ENCODE measurements at places on chromosomes 2 and 18.
A peak's percentile ranks its signal among the peaks of the same experiment; 100 is the strongest.

DNA sequence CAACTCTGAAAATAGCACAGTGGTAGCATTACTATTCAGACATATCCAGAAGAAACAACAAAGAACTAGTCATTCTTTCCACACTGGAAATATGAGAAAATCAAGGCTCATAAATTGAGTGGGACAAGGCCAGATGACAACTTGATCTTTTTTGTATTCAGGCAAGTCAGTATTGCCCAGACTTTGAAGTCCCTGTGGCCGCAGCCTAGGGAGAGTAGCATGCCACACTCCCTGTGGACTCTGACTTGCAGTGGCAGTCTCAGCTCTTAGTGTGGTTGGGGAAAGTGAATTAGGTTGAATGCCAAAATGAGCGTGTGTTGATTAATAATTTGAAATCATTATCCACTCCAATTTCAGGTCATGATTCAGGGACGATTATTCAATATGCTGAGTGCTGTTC, 53.8 kb upstream of the TMEM177 start:
- no peak for DNase-seq

DNA sequence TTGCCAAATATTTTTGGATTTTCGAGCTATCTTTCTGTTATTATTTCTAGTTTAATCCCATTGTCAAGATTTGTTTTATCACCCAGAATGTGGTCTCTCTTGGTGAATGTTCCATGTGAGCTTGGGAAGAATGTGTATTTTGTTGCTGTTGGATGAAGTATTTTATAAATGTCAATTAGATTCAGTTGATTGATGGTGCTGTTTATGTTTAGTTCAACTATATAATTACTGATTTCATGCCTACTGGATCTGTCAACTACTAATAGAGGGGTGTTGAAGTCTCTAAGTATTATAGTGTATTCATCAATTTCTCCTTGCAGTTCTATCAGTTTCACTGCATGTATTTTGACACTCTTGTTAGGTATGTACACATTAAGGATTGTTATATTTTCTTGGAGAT, 34.7 kb upstream of the RMND5A start:
- no peak for DNase-seq

GRCh38 chr2:101998896-101999789, 7.4 kb downstream of the IL1R2 start:
- no peak for DNase-seq

DNA sequence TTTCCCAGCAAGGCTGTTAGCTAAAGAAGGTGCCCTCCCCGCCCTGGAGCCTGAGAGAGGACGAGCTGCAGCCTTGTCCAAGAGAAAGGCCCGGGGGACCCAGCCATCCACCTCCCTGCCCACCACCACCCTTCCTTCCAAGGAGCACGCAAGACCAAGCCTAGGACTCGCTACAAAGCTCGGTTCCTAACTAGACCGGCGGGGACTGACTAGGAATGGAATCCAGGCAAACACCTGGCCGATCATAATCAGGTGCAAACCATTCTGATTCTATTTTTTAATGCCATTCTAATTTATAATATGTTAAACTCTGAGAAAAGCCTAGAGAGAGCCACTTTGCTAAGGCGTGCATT, 19.7 kb upstream of the TUBB6 start:
- DNase-seq: no peak

DNA sequence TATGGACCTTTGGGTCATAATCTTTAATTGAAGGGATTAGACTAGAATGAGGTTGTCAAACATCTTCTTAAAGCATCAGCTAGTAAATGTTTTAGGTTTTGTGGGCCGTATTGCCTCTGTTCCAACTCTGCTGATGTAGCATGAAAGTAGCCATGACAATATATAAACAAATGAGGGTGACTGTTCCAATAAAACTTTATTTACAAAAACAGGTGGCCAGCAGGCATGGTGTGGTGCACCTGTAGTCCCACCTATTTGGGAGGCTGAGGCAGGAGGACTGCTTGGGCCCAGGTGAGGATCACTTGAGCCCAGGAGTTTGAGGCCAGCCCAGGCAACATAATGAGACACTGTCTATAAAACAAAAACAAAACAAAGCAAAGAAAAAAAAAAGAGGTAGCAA, 18.4 kb downstream of the LIPG start:
- DNase-seq: no peak

DNA sequence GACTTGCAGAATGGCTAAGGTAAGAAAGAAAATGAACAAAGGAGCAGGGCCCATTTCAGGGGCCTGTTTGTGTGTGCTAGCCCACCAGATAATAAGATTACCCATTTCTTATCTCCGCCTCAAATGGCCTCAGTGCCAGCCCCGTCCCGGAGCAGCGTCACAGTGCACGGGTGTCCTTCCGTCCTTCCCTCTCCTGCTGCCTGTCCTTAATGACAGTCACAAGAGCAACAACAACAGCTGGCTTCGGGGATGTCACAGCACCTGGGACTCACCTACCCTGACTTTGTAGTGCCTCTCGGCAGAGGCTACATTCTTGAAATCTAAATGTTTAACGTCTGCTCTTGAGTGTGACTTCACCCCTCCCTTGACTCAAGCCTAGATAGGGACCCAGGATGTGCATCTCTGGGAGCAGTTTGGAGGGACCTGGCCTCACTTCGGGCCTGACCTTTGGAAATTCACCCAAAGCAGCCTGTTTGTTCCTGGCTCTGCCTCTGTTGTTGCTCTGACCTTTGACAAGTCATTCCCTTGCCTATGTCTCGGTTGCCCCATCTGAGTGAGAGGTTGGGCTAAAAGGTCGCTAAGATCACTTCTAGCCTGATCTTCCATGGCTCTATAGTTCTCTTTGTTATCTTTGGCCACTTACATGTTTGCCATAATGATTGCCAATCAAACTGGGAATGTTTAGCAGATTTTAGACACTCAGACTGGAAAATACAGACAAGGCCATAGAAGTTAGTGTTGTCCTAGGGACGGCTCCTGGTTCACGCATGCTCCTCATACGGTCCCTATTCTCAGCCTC, 122.5 kb downstream of the KLHL29 start:
- no peak for DNase-seq

- DNase-seq: no peak
Measured at GRCh38 chr2:130796290-130796689, 40.4 kb upstream of the ARHGEF4 start.

GRCh38 chr2:231926761-231927565, 767 bp upstream of the NPPC start:
- DNase-seq: peak; percentile 63

GRCh38 chr2:176115883-176116813, at the start of gene HOXD10:
TSS of gene HOXD10 (plus strand) at chr2:176116778. CDS start at chr2:176116834, 56 bp downstream.
- peak; percentile 65 for DNase-seq

- DNase-seq: no peak
Measured at GRCh38 chr18:10791169-10791831, 265.5 kb downstream of the NAPG start.

- no peak for DNase-seq
Measured at GRCh38 chr2:238132463-238133450, 5.7 kb upstream of the KLHL30 start.

- no peak for DNase-seq
Measured at GRCh38 chr18:12032786-12033642, 51.7 kb downstream of the IMPA2 start.

DNA sequence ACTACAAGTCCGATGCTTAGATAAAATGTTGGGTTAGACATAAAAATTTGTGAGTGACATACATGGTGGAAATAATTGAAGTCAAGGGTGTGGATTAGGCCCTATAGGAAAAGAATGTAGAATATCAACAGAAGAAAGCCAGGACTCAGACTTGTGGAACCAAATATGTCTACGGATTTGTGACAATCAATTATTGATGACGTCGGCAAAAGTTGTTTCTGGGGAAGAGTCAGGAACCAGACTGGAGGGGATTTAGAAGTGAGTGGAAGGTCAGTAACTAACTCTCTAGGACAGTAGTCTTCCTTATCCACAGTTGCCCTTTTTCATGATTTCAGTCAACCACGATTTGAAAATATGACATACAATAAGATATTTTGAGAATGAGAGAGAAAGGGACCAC, 130.9 kb upstream of the TANK start:
- no peak for DNase-seq

DNA sequence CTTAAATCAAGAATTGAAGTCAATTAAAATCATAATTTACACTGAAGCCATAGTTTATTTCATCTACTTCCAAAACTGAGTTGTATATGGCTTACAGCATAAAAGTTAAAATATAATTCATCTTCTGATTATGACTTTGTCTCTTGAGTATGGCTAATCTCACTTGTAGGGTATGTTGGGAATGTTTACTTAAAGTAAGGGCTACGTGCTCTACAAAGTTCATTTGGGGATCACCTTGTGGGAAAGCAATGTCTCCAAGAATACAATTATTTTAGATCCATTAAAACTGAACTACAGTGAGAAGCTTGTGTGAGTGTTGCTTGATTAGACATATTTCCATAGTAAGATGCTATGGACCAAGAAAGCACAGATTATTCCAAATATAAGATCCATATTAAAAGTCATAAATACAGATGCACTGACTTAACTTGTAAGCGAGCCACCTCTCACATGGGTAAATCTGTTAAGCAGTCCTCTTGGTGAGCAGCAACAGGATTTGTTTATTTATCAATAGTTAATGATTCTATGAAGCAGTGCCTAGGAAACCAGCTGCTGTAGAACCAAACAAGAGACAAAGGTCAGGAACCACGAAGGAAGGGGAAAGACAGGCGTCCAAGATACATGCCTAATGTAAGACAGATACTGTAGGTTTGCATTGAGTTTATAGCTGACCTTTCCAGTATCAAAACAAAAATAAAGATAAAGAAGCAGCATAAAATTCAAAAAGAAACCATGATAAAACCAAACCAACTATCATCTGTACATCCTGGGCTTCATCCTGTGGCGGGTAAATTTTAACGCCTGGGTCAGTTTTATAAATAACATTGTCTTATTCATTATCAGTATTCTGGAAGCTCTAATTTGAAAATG, 24.8 kb downstream of the DSG4 start:
- DNase-seq: no peak

GRCh38 chr18:62912885-62913284, 197.5 kb downstream of the PHLPP1 start:
- DNase-seq: no peak

DNA sequence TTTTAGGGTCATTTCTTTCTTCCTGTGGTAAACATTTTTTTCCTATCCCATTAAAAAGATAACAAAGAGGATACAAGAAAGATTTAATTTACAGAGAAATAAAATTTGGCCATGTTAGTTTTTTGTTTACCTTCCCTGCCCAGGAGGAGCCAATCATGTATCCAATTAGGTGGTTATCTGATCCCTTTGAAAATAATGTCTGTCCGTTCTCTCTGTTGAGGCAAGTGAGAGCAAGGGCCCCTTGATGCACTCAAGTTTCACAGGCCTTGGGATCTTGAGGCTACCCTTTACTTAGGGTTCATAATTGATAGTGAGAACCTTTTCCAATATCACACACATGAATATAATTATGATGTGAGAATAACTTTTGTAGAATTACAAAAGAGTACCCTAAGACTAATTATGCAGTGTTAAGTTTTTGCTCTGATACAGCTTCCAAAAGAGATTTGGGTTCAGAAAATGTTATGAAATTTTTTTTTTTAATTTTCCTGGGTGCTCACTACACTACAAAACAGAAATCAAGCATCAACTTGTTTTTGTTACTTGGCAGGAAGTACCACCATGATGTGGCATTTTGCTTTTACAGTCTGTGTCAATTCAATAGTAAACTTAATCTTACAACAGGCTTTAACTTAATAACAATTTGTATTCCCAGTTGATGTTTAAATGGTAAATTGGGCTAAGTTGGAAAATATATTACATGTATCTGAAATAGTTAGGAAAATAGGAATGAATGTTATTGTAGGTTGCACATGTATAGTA, 42.0 kb downstream of the AFTPH start:
- no peak for DNase-seq

DNA sequence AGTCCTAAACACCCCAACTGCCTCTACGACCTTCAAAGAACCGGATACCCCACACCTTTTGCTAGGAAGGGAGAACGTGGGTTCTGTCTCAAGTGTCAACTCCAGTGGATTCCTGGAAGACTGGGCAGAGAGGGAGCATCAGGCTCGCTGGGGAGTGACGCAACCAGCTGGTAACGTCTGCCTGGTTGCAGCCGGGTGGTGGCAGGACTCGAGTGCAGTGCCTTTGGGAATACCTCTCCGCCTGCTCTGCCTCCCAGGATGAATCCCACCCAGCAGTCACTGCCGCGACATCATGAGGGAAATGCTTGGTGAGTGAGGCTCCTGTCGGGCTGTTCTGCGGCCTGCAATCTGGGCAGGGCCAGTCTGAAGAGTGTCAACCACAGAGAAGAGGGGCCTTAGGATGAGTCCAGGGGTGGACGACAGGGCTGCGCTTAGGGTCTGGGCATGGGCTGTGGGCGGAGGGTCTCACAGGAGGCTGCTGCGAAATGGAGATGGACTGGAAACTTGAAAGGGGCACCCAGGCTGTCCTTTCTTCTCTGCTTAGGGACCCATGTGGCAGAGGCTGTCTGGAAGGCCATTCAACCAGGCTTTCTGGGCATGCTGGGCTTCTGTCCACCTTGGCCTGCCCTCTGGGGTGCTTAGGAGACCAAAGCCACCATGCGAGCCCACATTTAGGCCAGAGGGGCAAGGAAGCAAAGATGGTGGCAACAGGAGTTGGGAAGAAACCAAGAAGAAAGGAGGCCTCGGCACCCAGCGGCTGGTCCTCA, 12.9 kb downstream of the GPR17 start:
- no peak for DNase-seq

DNA sequence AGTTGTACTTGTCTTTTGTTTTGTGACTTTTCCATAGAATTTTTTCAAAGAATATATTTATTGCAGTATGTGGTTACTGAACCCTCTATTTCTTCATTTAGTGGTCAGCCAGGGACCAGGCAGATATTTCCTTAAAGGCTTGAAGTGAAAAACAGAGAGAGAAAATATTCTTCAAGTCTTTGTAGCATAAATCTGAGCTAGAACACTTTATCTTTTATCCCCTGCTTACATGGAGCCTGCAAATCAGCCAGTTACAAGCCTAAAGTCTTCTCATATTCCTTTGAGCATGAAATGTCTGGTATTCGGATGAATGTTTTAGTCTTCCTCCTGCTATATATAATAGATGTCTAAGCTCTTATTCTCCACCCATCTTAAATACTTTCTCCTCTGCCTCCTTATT, 1557.5 kb upstream of the ACVR2A start:
- no peak for DNase-seq

- DNase-seq: no peak
Measured at GRCh38 chr2:177172034-177172880, 40.3 kb upstream of the HNRNPA3 start.

DNA sequence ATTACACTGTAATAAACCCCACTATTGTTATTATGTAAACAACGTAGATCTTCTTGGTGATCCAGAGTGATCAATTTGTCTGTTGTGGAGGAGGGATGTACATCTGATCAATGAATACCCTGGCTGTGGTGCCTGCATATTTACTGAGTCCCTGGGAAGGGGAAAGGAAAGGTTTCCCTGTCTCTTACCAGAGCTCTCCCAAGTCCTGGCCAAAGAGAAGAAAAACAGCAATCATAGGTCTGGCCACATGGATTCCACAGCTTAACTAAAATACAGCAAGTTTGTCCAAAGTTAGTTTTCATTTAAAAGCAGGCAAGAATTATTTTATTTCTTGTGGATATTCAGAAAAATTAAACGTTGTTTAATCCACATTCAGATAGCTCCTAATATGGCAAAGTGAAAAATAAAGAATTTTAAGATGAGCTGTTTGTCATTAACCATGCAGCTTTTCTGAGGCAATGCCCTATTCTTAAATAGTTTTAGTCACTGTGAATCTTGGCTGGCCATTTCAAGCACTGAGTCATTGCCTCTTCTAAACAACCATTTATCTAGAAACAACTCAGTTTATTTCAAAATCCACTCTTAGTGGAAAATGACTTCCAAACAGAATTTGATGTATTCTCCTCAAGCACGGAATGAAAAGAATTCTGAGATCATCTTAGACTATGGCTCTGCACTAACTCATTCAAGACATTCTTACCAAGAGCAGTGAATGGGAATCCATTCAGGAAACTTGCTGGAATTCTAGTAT, 1004.4 kb upstream of the CDH2 start:
- DNase-seq: no peak

Measured in DMS79 (cell line).